Activated naive CD8-positive, alpha-beta T cell treated with anti-CD3 and anti-CD28 coated beads for 36 hours (primary cell): ENCODE measurements at places on chromosomes 16 and 17.

GRCh38 chr16:87802670-87803069, 36.9 kb upstream of the KLHDC4 start:
- H3K4me1 ChIP-seq = peaks cover 15% of the 10 kb centered on the region
- H3K27ac ChIP-seq = peak overlapping the region; percentile 8
- no peak overlapping the region for H3K4me3 ChIP-seq
- no peaks in the 10 kb centered on the region for H3K27me3 ChIP-seq

DNA sequence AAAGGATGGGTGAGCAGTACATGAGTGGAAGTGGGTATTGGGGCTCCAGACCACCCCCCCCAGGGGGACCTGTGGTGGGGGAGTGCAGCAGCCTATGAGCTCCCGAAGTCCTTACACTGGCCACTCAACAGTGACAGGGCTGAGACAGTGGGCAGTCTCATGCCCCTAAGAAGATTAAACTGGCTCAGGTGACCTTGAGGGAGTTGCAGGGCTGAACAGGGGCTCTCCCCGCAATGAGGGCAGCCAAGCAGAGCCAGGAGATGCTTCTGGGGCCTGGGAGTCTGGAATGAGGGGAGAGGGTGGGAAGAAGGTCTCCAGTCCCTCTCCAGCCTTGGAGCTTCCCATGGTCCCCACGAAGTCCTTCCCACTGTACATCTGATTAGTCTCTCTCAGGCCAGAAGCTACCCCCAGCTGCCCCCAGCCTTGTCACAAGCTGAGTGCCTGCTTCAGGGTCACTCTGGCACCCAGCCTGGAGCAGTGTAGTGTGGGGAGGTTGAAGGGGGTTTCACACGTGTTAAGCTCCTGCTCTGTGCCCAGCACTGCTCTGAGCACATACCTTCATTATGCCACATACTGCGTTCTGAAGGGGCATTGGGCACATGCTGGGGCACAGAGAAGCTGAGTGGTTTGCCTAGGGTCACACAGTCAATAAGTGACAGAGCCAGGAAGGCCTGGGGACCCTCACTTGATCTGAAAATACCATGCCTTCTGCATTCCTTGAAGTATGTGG, 1.0 kb upstream of the CDH16 start:
- H3K4me3 ChIP-seq = no peak overlapping the region
- no peak for DNase-seq
- H3K36me3 ChIP-seq = no peaks in the 10 kb centered on the region
- peaks cover 35% of the 10 kb centered on the region for H3K27me3 ChIP-seq
- no peaks in the 10 kb centered on the region for H3K4me1 ChIP-seq

DNA sequence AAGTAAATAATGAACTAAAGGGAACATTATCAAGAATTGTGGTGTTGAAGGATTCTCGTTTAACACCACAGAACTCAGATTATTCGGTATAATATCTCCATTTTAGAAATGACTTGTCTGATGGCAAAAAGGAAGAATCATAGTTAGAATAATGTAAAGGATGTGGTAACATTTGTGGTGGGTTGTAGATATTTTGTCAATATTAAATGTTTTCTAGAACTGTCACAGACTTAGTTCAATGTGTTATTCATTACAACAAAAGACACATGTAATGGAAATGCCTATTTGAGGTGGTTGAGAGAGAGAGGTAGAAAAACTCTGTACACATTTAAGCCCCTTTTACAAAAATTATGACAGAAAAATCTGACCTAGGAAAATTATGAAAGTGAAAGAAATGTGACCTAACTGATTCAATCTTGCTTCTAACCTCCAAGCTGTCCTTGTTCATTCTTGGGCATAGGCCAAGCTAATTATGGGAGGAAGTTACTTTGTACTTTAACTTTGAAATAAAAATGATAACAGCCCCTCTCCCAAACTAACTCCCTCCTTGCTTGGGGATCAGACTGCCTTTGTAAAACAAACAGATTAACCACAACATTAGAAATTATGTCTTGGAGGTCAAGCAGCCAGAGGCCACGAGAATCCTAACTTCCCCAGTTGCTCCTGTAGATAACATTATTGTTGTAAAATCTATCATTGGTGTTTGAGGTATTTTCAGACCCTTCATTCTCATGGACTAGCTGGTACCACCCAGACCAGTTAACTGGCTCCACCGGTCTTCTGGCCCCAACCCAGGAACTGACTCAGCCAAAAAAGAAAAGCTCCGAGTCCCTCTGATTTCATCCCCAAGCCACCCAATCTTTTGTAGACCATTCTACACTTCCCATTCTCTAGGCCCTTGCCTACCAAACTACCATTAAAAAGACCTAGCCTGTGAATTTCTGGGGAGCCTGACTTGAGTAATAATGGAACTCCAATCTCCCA, 1287.8 kb upstream of the CDH8 start:
- H3K36me3 ChIP-seq = no peaks in the 10 kb centered on the region
- H3K4me1 ChIP-seq = no peaks in the 10 kb centered on the region
- DNase-seq = no peak
- no peaks in the 10 kb centered on the region for H3K27me3 ChIP-seq
- no peak overlapping the region for H3K27ac ChIP-seq
- no peak overlapping the region for H3K4me3 ChIP-seq

DNA sequence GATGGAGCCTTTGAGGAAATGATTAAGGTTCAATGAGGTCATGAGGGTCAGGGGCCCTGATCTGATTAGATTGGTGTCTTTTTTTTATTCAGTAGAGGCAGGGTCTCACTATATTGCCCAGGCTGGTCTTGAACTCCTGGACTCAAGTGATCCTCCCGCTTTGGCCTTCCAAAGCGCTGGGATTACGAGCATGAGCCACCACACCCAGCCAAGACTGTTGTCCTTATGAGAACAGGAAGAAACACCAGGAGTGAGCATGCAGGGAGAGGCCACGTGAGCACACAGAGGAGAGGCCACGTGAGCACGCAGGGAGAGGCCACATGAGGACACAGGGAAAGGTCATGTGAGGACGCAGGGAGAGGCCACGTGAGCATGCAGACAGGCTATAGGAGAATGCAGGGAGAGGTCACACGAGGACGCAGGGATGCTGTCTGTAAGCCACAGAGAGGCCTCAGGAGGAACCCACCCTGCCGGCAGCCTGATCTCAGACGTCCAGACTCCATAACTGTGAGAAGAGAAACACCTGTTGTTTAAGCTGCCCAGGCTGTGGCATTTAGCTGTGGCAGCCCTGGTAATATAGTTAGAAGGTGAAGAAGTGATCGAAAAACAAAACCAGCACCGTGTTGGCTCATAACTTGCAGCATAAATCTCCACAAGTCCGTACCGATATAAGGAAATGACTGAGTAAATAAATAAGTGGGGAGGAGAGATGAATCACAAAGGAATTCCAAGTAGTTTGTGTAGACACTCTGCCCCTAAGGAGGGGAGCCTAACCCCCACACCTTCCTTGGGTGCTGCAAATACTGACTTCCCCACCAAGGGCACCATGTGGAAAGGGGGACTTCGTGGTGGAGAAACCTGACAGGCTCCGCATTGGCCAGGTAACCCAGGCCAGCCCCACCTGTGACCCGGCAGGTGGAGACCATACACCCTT, 14.6 kb upstream of the CSNK1D start:
- H3K27ac ChIP-seq = no peak overlapping the region
- peaks cover 6% of the 10 kb centered on the region for H3K4me1 ChIP-seq
- H3K27me3 ChIP-seq = no peaks in the 10 kb centered on the region
- DNase-seq = no peak

- H3K27ac ChIP-seq = no peak overlapping the region
- no peaks in the 10 kb centered on the region for H3K36me3 ChIP-seq
- DNase-seq = no peak
- H3K27me3 ChIP-seq = peaks cover 33% of the 10 kb centered on the region
Measured at GRCh38 chr16:22928882-22929435, 115.0 kb downstream of the HS3ST2 start.

DNA sequence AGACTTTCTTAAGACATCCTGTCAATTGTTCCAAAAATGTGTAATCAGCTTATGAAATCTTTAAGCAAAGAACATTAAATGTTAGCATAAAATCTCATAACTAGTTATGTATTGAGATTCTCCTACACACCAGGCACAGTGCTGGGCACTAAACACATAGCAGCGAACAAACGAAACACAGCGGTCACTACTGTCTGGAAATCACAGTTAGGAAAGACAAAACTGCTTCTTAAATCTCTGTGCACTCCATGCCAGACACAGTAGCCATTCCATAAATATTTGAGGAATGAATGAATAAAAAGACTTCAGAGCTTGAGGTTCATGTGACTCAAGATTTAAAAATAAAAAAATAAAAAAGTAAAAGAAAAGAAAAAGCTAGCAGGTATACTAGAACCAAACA, 20.1 kb downstream of the TOX3 start:
- DNase-seq = no peak
- H3K36me3 ChIP-seq = no peaks in the 10 kb centered on the region
- H3K4me3 ChIP-seq = no peak overlapping the region
- no peak overlapping the region for H3K27ac ChIP-seq
- peaks cover 4% of the 10 kb centered on the region for H3K27me3 ChIP-seq

DNA sequence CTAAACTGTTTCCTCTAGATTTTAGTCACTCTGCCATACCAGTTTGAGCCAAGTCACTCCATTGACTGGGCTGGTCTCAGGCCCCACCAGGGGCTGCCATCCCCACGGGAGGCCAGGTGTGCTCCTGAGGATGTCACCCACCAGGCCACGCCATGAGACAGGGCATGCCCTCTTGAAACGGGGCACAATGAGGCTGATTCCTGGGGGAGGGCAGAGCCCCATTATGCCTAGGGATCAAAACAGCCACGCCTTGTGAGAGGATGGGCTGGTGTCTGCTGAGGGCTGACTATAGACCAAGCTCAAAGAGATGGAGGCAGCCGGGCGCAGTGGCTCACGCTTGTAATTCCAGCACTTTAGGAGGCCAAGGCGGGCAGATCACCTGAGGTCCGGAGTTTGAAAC, 21.5 kb downstream of the GINS2 start:
- H3K4me3 ChIP-seq = no peak overlapping the region
- no peak for DNase-seq
- peaks cover 1% of the 10 kb centered on the region for H3K4me1 ChIP-seq
- H3K27ac ChIP-seq = peak overlapping the region; percentile 20

- no peaks in the 10 kb centered on the region for H3K36me3 ChIP-seq
- H3K27me3 ChIP-seq = peaks cover 14% of the 10 kb centered on the region
- no peak overlapping the region for H3K27ac ChIP-seq
- no peak for DNase-seq
Measured at GRCh38 chr16:23026784-23027362, 122.4 kb downstream of the USP31 start.

- no peak overlapping the region for H3K4me3 ChIP-seq
- peaks cover 31% of the 10 kb centered on the region for H3K36me3 ChIP-seq
- H3K4me1 ChIP-seq = no peaks in the 10 kb centered on the region
- H3K27me3 ChIP-seq = no peaks in the 10 kb centered on the region
- no peak overlapping the region for H3K27ac ChIP-seq
Measured at GRCh38 chr17:41888332-41888965, 23.2 kb upstream of the KLHL11 start.

DNA sequence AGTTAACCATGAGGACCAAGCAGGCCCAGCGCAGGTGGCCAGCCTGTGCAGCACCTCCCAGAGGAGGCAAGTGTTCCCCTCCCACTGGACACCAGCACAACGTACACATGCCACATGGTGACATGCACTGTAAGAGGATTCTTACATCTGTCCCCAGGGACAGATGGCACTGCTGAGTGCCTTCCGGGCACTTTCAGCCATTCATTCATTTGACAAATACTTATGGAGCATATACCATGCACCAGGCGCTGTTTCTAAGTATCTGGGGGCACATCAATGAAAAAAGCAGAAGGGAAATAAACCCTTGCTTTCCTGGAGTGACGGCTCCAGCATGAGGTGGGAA, 79.6 kb downstream of the GAS7 start:
- H3K4me3 ChIP-seq = no peak overlapping the region
- DNase-seq = no peak

GRCh38 chr16:86252596-86252995, 257.7 kb upstream of the FOXF1 start:
- H3K27ac ChIP-seq = no peak overlapping the region
- no peak overlapping the region for H3K4me3 ChIP-seq
- DNase-seq = no peak
- no peaks in the 10 kb centered on the region for H3K4me1 ChIP-seq
- H3K27me3 ChIP-seq = peaks cover 8% of the 10 kb centered on the region
- no peaks in the 10 kb centered on the region for H3K36me3 ChIP-seq

GRCh38 chr17:56697190-56697589, 103.7 kb downstream of the NOG start:
- H3K36me3 ChIP-seq = no peaks in the 10 kb centered on the region
- H3K4me1 ChIP-seq = peaks cover 5% of the 10 kb centered on the region
- no peaks in the 10 kb centered on the region for H3K27me3 ChIP-seq
- H3K4me3 ChIP-seq = no peak overlapping the region
- DNase-seq = no peak

- H3K36me3 ChIP-seq = peaks cover 23% of the 10 kb centered on the region
- DNase-seq = no peak
- no peak overlapping the region for H3K4me3 ChIP-seq
- peaks cover 34% of the 10 kb centered on the region for H3K4me1 ChIP-seq
Measured at GRCh38 chr16:69598045-69598444, 32.3 kb downstream of the NFAT5 start.

GRCh38 chr16:11190588-11191560, 65.1 kb downstream of the SOCS1 start:
- no peak overlapping the region for H3K4me3 ChIP-seq
- no peaks in the 10 kb centered on the region for H3K27me3 ChIP-seq
- no peak for DNase-seq
- H3K36me3 ChIP-seq = peaks cover 2% of the 10 kb centered on the region

- no peak overlapping the region for H3K4me3 ChIP-seq
- peaks cover 3% of the 10 kb centered on the region for H3K4me1 ChIP-seq
- no peaks in the 10 kb centered on the region for H3K27me3 ChIP-seq
- peaks cover 3% of the 10 kb centered on the region for H3K36me3 ChIP-seq
- DNase-seq = no peak
- H3K27ac ChIP-seq = no peak overlapping the region
Measured at GRCh38 chr16:8722025-8722348, 47.6 kb downstream of the ABAT start.

GRCh38 chr17:68424861-68425260, 32.4 kb downstream of the WIPI1 start:
- H3K27me3 ChIP-seq = no peaks in the 10 kb centered on the region
- no peaks in the 10 kb centered on the region for H3K36me3 ChIP-seq
- H3K4me3 ChIP-seq = no peak overlapping the region
- no peaks in the 10 kb centered on the region for H3K4me1 ChIP-seq

- peaks cover 7% of the 10 kb centered on the region for H3K4me1 ChIP-seq
- H3K27me3 ChIP-seq = no peaks in the 10 kb centered on the region
- H3K4me3 ChIP-seq = no peak overlapping the region
Measured at GRCh38 chr17:28096756-28097155, 54.3 kb downstream of the NLK start.

DNA sequence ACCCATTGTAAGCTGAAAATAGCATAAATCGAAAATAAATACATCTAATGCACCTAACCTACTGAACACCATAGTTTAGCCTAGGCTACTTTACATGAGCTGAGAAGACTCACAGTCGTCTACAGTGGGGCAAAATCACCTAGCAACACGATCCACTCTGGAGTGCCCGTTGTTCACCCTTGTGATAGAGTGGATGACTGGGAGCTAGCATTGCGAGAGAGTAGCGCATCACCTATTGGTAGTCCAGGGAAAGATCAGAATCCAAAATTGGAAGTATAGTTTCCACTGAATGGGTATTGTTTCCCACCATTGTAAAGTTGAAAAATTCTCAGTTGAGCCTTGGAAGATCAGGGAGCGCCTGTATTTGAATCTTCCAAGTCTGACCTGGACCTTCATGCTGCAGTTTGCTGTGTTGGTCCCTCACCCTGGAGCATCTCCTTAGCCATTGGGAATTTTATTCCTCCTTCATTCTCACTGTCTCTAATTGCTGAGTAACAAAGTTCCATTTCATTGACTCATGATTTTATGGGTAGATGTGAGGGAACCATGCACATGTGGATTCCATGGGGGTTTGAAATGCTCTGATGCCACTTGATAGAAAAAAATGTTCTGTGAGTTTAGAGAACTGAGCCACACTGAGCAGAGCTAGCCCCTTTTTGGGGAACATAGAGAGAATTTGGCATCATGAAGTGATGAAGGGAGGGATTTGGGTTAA, 19.6 kb downstream of the AKAP1 start:
- peaks cover 21% of the 10 kb centered on the region for H3K4me1 ChIP-seq
- H3K4me3 ChIP-seq = no peak overlapping the region
- no peak for DNase-seq
- H3K27ac ChIP-seq = no peak overlapping the region
- H3K27me3 ChIP-seq = no peaks in the 10 kb centered on the region
